ENCODE measurements at places on chromosomes 5 and 9. TPM values are rescaled to one million over a fixed set of nuclear protein-coding genes. Genes with fewer than 3 reads are reported as not detected.
A peak's percentile ranks its signal among the peaks of the same experiment; 100 is the strongest.

VCAN gene
- 166 TPM for total RNA-seq

DNA sequence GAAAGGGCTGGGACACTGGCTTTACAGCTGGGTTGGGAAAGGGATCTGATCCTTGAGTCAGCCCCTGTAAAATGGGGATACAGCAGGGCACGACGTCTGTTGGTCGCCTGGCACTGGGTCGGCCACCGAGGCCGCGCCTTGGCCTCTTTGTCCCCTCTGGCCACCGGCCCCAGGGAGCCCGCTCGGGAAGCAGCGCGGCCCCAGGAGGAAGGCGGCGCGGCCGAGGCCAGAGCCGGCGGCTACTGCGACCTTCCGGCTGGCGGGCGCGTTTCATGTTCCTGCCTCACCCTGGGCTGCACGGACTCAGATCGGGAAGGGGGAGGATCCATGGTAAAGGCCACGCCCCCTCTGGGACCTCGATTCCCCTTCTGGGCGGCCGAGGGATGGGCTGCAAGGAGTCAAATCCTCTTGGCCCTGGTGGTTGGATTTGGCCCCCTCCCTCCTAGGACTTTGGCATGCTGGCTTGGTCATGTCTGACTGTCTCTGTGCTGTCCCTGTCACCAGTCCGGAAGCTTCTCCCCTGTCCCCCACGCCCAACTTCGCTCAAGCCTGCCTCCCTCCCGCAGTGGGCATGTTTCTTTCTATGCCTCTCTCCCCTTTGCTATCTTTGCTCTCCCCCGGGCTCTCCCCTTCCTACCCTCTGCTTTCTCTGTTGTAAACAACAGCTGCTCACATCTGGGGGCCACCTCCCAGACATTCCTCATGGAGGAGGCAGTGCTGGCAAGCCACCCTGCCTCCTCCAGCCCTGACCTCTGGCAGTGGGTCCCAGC is 25.8 kb downstream of the FPGS start:
- DNase-seq: peak; percentile 91
- peaks cover 40% of the 10 kb centered on the region for H3K4me1 ChIP-seq
- peaks cover 44% of the 10 kb centered on the region for H3K36me3 ChIP-seq
- peak overlapping the region; percentile 84 for H3K27ac ChIP-seq

GRCh38 chr5:127893232-127893631 is 190.0 kb downstream of the CCDC192 start:
- no peak overlapping the region for H3K27ac ChIP-seq
- DNase-seq: no peak
- peaks cover 8% of the 10 kb centered on the region for H3K4me1 ChIP-seq
- no peaks in the 10 kb centered on the region for H3K36me3 ChIP-seq
- H3K27me3 ChIP-seq: no peaks in the 10 kb centered on the region
- no peak overlapping the region for H3K4me3 ChIP-seq

- H3K36me3 ChIP-seq: no peaks in the 10 kb centered on the region
- peaks cover 5% of the 10 kb centered on the region for H3K4me1 ChIP-seq
- no peak overlapping the region for H3K27ac ChIP-seq
- peak; percentile 22 for DNase-seq
- H3K27me3 ChIP-seq: no peaks in the 10 kb centered on the region
These were observed 37.6 kb upstream of the ANGPTL2 start for GRCh38 chr9:127159949-127160610.

DNA sequence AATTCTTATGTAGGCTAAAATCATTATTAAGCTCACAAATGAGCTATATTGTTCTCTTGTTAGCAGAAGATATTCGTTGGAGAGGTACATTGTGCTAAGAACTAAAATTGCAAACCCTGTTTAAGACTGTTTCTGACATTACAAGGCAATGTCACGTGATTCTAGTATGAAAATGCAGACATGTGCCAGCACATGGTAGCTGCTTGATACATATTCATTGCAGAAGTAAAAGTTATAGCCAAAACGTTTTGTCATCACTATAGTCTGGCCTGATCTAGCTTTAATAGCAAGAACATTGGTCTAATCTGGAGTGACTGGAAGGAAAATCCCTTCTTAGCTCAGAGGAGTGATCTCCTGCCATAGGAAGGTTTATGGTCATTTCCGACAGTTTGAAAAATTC is 144.7 kb downstream of the CFAP90 start:
- H3K36me3 ChIP-seq: no peaks in the 10 kb centered on the region
- no peak overlapping the region for H3K4me3 ChIP-seq

- H3K27ac ChIP-seq: no peak overlapping the region
- H3K4me1 ChIP-seq: peaks cover 5% of the 10 kb centered on the region
- H3K36me3 ChIP-seq: no peaks in the 10 kb centered on the region
- peaks cover 59% of the 10 kb centered on the region for H3K27me3 ChIP-seq
- H3K4me3 ChIP-seq: peak overlapping the region; percentile 51
- peak; percentile 76 for DNase-seq
These were observed 43.1 kb downstream of the TMEM174 start for GRCh38 chr5:73215891-73216610.

Measured in adrenal gland (tissue), 19 donors.